ENCODE measurements at places on chromosomes 2 and 18.

- DNase-seq: no peak
These were observed 95.2 kb downstream of the POLE4 start for GRCh38 chr2:75053484-75054112.

GRCh38 chr2:98577313-98577712 is 31.0 kb downstream of the COA5 start:
- DNase-seq: peak; percentile 14

GRCh38 chr2:150889141-150889540 is 372.5 kb downstream of the RBM43 start:
- no peak for DNase-seq

- DNase-seq: no peak
These were observed 7.4 kb upstream of the B3GNT7 start for GRCh38 chr2:231387904-231388724.

- no peak for DNase-seq
These were observed 377.8 kb upstream of the SMIM21 start for GRCh38 chr18:75805265-75805664.

DNA sequence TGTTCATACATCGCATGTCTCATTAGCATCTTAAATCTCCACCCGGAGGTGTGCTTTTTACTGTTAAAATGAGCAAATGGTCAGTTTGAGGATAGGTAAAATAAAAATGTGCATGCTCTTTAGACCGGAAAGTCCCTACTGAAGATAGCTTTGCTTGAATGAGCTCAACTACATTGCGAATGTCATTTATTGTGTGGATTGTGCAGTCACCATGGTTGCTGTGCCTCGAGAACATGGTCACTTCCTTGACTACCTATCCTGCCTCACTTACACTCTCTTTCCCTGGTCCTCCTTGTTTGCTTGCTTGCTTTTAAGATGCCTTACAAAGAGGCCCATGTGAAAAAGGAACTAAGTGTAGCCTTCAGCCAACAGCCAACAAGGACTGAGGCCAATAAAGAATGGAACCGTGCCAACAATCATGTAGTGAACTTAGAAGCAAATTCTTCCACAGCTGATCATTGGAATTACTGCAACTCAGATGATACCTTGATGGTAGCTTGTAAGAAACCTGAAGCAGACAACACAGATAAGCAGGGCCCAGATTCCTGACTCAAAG is 72.2 kb upstream of the BARD1 start:
- DNase-seq: no peak

DNA sequence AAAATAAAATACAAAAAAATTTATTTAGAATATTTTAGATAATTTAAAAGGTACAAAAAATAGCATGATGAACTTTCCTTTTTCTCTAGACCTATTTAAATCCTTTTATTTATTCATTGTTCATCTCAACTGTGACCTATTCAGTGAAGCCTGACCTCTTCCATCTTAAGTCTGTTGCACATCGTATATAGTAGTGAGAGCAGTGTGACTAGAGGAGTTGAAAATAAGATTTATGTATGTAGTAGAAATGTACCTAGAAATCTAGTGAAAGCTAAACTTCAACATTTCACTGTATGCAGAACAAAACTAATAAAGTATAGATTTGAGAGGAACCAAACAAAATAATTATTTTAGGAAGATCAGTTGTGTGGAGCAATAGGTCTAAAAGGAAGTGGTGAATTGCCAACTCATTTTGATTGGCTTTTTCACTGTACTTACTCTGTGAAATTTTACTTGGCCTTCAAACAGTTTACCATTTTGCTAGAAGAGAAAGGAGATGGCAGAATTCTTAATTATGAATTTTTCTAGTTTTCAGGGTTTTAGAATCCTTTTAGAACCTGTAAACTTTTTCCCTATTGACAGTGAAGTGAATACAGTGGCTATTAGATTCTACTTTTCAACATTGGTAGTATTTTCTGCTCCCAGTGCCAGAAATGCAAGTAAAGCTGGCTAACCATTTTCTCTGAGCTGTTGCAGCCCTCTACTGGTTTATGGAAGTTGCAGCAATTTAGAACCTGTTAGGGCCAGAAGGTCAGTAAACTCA is 11.0 kb downstream of the ANKRD12 start:
- DNase-seq: peak; percentile 30

DNA sequence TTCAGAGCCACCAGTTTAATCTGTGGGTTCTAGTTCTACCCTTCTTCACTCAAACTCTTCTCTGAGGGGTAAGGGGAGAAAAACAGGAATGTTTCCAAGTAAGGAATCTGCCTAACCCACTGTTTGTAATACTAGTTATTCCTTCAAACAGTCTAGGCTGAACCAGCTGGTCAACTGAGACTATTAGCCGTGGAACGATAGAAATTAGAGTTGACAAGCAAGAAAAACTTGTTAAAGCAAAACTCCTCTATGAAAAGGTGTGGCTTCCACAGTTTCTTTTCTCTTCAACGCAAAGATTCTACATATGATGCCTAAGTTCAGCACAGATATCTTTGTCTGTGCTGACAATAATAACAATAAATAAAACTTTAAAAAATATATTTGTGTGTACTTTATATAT is 11.5 kb downstream of the PAIP2B start:
- DNase-seq: no peak

DNA sequence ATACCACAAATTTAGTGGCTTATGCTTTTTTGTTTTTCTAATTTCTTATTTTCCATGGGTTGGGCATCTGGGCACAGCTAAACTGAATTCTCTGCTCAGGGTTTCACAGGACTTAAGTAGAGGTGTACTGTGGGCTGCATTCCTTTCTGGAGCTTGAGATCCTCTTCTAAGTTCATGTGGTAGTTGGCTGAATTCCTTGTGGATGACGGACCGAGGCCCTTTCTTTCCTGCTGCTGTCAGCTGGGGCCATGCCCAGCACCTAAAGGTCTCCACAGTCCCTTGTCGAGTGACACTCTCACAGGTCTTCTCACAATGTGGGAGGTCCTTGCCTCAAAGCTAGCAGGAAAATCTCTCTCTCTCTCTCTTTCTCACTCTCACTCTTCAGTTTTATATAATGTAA is 433.5 kb upstream of the LRATD1 start:
- no peak for DNase-seq

DNA sequence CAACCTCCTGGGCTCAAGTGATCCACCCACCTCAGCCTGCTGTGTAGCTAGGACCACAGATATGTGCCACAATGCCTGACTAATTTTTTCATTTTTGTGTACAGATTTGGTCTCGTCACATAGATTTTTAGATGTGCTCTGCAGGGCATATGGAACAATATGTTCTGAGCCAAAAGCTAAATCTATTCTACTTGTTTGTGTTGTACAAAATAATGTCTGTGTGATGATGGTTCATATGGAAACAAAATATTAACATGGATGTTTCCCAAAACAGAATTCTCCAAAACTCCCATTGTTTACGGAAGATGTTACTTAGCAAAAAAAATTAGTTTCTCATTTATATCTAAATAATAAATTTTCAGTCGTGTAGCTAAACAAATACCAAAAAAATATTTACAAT is 12.6 kb upstream of the KLHL23 start:
- no peak for DNase-seq

DNA sequence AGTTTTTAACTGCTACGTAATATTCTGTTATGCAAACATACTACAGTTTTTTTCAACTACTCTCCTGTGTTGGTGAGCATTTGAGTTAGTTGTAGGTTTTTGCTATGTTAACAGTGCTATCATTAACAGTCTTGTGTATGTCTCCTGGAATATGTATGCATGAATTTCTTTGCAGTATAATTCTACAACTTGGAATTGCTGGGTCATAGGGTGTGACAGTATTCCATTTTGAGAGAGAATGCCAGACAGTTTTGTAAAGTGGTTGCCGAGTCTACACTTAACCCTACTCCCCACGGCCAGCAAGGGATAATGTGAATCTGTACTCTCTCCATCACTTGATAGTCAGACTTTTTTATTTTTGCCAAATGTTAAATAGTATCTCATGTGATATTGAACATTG is 67.1 kb downstream of the MALT1 start:
- no peak for DNase-seq

GRCh38 chr2:28525481-28525880 is 29.6 kb downstream of the PLB1 start:
- DNase-seq: no peak

- DNase-seq: no peak
These were observed 139.6 kb downstream of the SH3BP4 start for GRCh38 chr2:235091421-235091820.

- DNase-seq: peak; percentile 67
These were observed 37.0 kb upstream of the GRHL1 start for GRCh38 chr2:9914384-9915065.

DNA sequence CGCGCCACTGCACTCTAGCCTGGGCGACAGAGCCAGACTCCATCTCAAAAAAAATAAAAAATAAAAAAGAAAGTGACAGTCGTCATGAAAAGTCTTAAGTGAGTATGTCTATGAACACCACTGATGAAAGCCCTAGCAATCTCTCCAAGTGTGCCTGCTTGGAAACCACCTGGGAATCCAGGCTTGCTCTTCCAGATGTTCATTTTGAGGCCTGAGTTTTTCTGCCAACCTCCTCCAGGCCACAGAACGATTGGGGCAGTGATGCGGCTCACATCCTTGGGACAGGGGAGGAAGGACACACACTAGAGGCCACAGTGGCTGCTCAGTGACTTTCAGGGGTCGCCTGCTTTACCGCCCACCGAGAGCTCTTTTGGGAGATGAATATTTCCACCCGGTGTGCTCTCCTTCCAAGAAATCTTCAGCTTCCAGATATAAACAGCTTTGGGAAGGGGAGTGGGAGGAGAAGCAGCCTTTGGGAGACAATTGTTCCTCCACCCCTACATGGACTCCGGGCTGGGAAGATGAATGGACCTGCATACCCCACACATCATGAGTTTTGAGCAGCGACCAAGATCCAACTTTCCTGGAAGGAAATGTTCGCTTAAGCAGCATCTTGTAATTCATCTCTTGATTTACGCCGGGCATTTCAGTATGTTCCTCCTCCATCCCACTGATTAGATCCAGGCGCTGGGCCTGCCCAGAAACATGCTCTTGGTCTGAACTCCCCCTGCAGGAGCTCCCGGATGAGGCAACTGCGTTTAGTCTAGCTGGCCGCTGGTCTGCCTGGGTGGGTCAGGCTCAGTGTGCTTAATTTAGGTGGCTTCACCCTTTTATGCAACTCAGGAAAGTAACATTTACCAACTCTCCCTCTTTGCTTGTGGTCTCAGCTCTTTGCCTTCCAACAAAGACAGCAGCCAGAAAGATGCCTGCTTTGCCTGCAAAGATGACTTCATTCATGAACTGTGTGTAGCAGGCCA is 6.2 kb upstream of the ARMC9 start:
- no peak for DNase-seq

DNA sequence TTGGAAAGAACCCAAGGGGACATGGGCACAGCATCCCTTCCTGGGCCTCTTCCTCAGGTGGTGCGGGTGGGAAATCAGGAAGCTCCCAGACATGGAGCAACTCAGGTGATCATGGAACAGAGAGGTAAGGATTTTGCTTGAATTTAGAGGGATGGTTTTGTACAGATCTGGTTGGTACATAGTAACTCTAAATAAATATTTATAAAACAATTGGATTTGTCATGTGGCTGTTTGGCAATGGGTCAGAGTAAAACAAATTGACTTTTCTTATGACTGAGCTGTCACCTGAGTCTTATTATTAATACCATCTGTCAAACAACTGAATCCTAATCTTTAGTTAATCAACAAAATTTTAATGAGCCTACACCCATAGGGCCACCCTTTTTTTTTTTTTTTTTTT is 19.4 kb upstream of the TMEM178A start:
- no peak for DNase-seq

GRCh38 chr2:118442996-118443553 is 354.8 kb downstream of the INSIG2 start:
- DNase-seq: no peak

GRCh38 chr2:209391776-209392401 is 32.0 kb upstream of the MAP2 start:
- no peak for DNase-seq

GRCh38 chr2:195838002-195838401 is 181.0 kb downstream of the SLC39A10 start:
- DNase-seq: no peak

DNA sequence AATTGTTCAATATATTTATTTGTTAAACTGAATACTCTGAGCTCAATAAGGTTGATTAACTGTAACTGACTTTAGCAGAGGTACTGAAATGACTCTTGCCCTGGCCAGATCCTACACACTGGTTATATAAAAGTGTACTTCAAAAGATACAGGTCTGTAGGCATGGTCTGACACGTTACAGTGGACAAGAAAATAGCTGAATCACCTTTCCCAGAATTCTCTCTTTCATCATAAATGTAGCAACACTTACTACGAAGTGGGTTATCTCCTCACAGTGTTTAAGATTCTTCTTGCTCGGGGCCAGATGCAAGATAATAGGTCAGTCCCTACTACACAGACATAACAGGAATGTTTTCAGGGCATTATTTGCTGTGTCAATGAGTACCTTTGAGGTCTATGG is 107.0 kb upstream of the ZC3H15 start:
- DNase-seq: no peak

DNA sequence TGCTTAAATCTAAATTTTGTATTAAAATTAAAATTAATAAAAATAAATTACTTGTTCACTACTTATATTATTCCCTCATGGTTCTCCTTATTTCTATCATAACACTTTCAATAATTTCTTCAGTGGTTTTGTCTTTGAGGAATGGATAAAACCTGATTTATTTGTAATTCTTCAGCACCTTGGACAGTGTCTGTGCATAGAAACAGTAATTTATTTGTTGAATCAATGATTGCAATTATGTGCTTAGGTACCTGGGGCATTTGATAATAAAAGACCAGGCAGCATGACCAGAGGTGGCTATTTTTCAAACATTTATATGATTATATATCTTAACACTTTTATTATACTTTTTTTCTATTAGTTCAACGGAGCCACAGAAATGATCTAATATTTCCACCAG is 1062.7 kb downstream of the DSC3 start:
- no peak for DNase-seq

- peak; percentile 93 for DNase-seq
These were observed 15.8 kb upstream of the ZAP70 start for GRCh38 chr2:97697252-97698235.

DNA sequence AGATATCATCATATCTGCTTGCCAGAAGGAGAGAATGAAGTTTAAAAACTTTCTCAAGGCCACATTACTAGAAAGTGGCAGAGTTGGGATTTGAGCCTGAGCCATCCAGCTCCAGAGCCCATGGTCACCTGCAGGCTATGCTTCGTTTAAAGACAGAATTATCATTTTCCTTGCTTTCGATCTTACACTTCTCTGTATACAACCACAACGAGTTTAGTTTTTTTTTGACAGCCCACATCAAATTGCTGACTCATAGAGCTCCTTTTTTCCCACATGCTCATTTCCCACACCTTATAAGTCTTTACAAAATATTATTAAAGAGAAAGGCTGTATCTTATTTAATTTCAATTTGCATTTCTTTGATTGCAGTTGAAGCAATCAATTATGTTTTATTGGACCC is 6.5 kb downstream of the PLEK start:
- DNase-seq: no peak

DNA sequence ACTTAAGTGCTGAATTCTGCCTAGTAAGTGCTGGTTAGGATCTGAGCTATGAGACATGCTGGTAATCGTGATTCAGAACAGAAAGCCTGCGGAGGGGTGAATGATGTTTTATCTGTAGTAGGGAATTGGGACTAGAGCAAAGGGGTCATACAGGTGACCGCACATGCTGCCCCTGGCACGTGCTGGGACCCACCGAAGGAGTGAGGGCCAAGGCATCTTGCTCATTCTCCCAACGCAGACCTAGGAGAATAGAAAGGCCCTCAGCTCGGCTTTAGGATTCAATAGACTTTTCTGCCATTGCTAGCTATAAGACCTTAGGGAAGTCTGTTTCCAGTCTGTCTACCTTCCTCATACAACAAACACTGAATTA is 8.8 kb upstream of the SMAD7 start:
- DNase-seq: no peak

GRCh38 chr2:31304816-31305215 is 70.9 kb downstream of the EHD3 start:
- DNase-seq: no peak
